ENCODE measurements at places on chromosomes 4 and X.

GRCh38 chr4:185479507-185479971 is 8.0 kb upstream of the CCDC110 start:
- DNase-seq, result no peak

- no peak for DNase-seq
Observed at GRCh38 chr4:125398263-125399002, 83.7 kb downstream of the FAT4 start.

GRCh38 chrX:22634083-22634482 is 361.4 kb downstream of the CBLL2 start:
- DNase-seq, result no peak

- DNase-seq, result peak; percentile 75
Observed at GRCh38 chrX:153032397-153033118, 23.7 kb upstream of the PNMA3 start.

DNA sequence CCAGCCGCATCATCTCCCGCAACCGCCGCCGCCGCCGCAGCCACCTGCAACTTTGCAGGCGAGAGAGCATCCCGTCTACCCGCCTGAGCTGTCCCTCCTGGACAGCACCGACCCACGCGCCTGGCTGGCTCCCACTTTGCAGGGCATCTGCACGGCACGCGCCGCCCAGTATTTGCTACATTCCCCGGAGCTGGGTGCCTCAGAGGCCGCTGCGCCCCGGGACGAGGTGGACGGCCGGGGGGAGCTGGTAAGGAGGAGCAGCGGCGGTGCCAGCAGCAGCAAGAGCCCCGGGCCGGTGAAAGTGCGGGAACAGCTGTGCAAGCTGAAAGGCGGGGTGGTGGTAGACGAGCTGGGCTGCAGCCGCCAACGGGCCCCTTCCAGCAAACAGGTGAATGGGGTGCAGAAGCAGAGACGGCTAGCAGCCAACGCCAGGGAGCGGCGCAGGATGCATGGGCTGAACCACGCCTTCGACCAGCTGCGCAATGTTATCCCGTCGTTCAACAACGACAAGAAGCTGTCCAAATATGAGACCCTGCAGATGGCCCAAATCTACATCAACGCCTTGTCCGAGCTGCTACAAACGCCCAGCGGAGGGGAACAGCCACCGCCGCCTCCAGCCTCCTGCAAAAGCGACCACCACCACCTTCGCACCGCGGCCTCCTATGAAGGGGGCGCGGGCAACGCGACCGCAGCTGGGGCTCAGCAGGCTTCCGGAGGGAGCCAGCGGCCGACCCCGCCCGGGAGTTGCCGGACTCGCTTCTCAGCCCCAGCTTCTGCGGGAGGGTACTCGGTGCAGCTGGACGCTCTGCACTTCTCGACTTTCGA is 654 bp downstream of the ATOH1 start:
- DNase-seq, result no peak

- DNase-seq, result no peak
Observed at GRCh38 chrX:100376576-100376975, 33.5 kb downstream of the PCDH19 start.

GRCh38 chr4:8613421-8614364 is 21.1 kb downstream of the CPZ start:
- no peak for DNase-seq

- DNase-seq, result no peak
Observed at GRCh38 chrX:77622672-77623071, 163.3 kb downstream of the ATRX start.

DNA sequence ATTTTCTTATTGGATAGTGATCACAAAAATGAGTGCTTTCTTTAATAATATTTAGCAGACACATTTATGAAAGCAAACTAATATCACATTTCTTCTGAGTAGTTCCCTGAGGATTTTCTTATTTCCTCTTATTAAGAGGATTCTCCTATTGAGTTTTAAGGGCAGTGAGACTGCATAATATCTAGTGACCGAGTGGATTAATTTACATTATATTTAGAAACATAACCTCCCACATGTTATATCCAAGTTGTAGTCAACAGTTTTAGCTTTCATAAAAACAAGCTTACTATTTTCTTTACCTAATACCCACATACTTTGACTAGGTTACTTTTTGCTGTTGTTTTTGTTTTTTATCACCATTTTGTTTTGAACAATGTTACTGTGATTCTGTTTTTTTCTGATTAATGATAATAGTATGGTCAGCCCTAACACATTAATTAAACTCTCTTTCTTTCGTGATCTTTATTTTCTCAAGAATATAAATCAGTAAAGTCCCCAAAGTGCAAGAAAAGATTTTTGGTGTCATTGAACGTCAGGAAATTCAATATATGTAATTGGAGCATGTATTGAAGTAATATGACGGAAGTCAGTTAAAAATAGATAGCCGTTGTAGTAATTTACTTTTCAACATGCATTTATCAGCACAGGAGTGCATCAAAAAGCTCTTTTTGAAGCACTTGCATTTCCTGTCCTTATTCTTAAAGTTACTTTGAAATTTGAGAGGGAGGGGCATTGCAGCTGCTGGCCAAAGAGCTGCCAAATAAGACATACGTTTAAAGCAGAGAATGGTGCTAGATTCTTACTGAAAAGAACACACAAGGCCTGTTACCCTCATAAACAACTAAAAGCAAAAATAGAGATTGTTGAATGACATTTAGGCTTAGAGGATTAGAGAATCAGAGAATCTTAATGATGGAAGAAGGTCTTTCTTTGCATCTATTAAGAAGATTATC is 25.2 kb downstream of the DDIT4L start:
- DNase-seq, result no peak

DNA sequence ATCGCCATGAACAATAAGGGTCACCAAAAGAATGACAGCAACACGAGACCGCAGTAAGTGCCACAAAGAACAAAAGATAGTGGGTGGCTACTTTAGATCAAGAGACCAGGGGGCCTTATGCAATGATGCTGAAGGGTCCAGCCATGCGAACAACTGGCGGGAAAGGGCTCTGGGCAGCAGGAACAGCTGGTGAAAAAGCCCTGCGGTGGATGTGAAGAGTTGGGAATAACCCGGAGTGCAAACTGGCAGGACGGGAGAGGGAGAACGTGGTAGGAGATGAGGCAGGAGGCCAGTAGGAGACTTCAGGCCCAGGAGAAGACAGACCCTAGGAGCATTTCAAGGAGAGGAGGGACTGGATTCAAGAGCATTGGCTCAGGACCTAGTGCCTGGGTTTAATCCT is 120.2 kb downstream of the AFAP1 start:
- DNase-seq, result no peak

DNA sequence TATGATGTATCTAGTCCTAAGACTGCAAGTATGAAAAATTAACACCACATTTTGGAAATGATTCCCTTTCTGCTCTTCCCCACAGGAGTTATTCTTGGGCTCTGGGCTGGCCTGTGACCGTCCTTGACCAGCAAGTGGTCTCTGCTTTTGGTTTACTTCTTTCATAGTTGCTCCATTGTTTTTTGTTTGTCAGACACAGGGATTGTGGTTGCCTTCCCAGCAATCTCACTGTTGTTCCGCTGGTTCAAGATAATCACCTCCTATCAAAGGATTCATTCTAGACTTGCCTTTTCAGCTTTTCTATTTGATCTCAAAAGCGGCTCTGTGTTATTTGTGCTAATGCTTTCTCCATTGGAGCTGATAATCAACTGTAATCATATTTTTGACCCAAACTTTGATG is 218.8 kb downstream of the MGST2 start:
- DNase-seq, result no peak

- peak; percentile 72 for DNase-seq
Observed at GRCh38 chrX:23844502-23845138, 61.6 kb downstream of the SAT1 start.

DNA sequence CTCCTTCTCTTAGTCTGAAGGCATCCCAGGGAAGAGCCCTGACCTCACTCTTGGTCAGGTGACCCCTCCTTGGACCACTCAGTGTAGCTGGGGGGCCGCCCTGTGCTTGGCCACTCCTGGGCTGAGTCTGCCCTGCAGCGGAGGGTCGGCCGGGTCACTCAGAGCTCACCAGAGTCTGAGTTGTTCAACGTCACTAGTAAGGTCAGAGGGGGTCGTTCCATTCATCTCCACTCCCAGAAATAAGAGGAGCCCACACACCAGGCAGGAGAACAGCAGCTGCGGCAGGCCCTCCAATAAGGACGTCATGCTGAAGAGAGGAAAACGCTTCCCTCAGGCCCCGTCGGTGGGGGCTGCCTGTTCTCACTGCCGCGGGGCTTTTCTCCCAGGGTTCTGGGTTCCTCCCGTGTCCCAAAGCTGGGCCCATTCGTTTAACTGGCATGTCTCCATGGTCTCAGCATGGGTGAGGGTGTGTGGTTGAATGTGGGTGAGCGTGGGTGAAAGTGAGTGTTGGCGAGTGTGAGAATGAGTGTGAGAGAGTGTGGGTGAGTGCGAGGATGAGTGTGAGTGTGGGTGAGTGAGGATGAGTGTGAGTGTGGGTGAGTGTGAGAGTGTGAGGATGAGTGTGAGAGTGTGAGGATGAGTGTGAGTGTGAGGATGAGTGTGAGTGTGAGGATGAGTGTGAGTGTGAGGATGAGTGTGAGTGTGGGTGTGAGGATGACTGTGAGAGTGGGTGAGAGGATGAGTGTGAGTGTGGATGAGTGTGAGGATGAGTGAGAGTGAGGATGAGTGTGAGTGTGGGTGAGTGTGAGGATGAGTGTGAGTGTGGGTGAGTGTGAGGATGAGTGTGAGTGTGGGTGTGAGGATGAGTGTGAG is 47.7 kb downstream of the ING2 start:
- no peak for DNase-seq

- no peak for DNase-seq
Observed at GRCh38 chr4:24971192-24971591, 58.4 kb upstream of the CCDC149 start.

DNA sequence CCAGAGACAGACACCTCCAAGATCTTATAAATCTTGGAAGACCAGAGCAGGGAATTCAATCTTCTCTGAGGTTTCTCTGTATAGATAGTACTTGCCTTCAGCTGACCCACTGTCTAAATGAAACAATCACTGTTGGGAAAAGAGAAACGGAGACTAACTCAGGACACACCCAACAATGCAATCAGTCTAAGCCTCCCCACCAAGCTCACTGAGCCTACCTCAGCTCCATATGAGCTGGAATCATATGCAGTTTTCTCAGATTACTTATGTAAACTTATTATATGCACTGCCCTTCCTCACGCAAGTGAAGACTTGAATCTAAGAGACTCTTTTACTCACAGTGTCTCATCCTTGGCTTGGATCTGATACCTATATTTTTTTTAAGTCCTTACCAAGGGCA is 110.5 kb downstream of the PCDH19 start:
- DNase-seq, result no peak

GRCh38 chr4:41977709-41978108 is 3.8 kb upstream of the DCAF4L1 start:
- DNase-seq, result peak; percentile 49

- DNase-seq, result no peak
Observed at GRCh38 chr4:182289809-182290208, 46.6 kb downstream of the TENM3 start.

- DNase-seq, result no peak
Observed at GRCh38 chr4:150818661-150819060, 196.4 kb downstream of the LRBA start.

DNA sequence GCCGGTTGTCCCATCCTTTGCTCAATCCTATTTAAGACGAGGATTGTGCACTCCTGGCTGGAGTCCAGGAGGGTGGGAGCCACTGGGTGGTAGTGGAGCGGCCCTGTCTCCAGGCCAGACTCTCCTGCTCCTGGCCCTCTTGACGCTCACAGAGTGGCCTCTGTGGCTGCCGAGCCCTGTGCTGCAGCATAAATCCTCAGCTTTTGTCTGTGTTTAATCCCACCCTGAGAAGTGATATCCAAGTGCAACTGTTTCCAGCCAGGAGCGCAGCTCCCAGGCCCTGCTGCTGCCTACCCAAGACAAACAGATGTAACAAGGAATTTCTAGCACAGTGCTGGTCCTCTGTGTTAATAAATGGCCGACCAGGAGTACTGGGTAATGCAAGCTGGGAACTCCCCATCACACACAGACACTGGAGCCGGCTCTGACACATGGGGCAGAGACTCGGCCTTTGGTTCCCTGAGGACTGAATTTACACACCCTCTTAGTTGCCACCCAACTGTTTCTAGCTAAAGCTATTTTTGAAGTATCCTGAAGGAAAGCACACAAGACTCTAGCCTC is 85.3 kb downstream of the GATB start:
- DNase-seq, result no peak

- no peak for DNase-seq
Observed at GRCh38 chrX:134146493-134146892, 90.5 kb upstream of the CCDC160 start.

DNA sequence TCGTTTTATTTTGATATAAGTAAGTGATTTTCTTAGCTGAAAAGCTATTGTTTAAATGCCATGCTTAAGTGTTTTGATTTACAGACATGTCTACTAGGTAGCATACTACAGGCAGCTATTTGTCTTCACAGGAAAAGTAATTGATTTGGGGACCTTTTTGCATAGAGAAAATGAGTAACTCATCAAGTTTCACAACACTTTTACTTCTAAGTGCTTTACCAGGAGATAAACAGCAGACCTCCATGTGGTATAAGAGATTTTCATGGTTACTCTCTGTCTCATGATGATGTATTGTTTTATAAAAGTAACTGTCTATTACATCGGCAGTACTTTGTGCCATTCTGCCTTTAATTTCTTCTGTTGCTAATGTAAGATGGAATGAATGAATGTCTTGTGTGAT is 28.7 kb downstream of the RBPJ start:
- DNase-seq, result no peak

- DNase-seq, result no peak
Observed at GRCh38 chr4:57682275-57682674, 572.1 kb upstream of the IGFBP7 start.

DNA sequence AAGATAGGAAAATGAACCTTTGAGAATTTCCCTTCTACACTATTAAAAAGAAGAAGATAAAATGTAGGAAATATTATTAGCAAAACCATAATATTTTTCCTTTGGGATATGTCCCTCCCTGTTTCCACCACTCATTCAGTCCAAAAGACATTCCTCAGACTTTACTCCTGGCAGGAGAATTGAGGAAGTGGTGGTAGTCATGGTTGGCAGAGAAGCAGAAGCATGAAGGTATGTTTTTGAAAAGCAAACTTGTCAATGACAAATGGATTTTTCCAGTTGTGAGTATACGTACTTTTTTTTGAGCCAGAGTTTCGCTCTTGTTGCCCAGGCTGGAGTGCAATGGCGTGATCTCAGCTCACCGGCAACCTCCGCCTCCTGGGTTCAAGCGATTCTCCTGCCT is 13.7 kb downstream of the STAG2 start:
- DNase-seq, result peak; percentile 72

GRCh38 chr4:169618286-169618685 is 2.1 kb upstream of the CLCN3 start:
- no peak for DNase-seq

DNA sequence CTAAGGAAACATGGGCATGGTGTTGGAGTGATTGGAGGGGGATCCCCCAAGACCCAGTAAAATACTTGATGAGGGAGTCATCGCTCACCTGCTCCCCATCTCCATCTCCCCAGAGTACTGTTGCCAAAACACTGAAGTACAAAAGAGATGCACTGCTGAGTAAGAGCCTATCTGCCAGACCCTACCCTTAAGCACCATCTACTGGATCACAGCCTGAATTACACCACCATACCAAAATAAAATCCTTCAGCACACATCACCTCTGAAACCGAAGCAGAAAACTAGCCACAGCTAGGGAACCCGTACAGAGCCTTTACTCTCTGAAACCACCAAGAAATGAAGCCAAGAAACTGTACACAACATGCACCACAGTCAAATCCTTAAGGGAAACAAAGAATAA is 466.3 kb upstream of the ACTRT1 start:
- DNase-seq, result peak; percentile 47

Measured in KBM-7 (cell line).